CD4-positive, alpha-beta memory T cell (primary cell): ENCODE measurements at places on chromosomes 3 and 15. TPM values are rescaled to one million over a fixed set of nuclear protein-coding genes. Genes with fewer than 3 reads are reported as not detected.

DNA sequence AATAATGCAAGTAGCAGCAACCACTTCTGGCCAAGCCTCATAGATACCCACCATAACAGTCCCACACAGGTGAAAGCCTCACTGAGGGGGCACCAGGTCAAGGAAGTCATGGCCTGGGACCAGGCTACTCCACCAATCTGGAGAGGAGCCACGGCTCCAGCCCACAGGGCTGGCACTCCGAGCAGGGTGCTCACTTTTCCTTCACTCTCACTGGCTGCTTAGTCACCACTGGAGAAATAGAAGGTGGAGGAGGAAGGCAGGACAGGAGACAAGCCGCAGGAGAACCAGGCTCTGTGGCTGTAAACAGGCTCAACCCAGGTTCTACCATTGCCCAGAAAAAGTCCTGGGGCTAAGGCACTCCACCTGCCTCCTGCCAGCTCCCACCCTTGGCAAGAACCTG lies 1.2 kb downstream of the USP19 start:
- DNase-seq = no peak

The ADGRG7 gene
- not detected for total RNA-seq

DNA sequence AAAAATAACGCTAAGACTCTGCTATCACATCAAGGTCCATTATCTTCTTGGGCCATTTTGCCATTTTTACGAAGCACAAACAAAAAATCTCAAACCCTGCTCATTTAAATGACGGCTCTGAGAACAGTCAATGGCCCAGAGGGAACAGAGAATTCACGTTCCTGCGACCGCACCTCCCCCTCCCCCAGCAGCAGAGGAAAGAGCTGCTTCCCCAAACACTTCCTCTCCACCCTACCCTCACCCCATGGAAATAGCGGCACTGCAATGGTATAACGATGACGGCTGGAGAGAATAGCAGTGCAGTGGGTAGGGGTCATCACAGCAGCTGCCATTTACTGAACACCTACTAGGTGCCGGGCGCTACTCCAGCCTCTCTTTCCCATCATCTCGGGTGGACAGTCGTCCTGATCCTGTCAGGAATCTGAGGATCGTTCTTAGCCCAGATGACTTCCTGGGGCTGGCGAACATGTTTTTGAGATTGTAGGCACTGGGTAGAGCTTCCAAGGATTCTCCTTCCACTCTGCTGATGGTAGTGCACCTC lies 113.3 kb downstream of the IQSEC1 start:
- DNase-seq = no peak

The GOLGA8G gene
- total RNA-seq = not detected

DNA sequence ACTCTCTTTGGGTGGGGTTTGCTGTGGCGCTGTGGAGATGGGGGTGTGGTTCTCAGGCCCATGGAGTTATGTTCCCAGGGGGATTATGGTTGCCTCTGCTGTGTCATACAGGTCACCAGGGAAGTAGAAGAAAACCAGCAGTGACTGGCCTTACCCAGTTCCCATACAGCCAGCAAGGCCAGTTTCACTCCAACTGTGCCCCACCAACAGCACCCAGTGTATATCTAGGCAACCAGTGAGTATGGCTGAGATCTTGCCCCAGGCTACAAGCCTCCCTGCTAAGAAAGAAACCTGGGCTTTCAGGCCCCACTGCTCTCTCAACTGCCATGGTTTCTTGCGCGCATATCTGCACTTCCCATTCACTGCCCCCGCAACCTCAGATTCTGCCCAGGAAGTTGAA lies 31.4 kb upstream of the RARB start:
- no peak for DNase-seq

The UROC1 gene
- not detected for total RNA-seq

The GRK7 gene
- total RNA-seq = not detected

GRCh38 chr3:110965976-110966375 lies 105.6 kb upstream of the NECTIN3 start:
- no peak for DNase-seq

DNA sequence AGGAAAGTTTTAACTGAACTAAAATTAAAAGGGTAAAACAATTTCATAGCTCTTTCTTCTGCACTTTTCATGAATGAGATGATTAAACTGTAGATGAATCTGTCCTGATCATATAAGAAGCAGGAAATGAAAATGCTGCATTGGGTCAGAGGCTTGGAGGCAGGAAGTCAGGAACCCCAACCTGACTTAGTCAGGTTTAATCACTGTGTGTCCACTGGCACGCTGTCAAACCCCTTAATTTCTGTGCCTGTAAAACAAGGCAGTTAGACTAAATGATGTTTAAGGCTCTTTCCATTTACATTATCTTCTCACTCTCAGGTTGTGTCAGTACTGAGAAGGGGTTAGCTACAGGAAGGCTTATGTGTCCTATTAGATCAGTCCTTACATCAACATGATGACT lies 193.3 kb upstream of the TTC14 start:
- no peak for DNase-seq

GRCh38 chr3:114650808-114651207 lies 357.0 kb downstream of the TIGIT start:
- no peak for DNase-seq

DNA sequence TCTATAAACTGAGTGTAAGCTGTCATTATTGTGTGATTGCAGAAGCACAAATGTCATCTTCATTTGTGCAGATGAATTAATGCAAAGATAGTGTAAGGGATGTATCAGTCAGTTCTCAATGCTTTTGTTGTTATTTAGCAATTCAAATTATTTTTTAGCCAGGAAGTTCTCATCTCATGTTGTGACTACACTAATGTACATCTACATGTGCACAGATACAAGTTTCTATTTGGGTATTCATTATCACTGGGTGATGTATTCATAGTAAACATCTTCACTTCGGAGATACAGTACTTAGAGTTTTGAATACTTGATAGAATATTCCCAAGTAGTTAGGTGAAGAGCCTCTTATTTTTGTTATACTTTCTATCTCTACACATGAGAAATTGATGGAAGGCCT lies 11.1 kb downstream of the EIF2A start:
- no peak for DNase-seq

DNA sequence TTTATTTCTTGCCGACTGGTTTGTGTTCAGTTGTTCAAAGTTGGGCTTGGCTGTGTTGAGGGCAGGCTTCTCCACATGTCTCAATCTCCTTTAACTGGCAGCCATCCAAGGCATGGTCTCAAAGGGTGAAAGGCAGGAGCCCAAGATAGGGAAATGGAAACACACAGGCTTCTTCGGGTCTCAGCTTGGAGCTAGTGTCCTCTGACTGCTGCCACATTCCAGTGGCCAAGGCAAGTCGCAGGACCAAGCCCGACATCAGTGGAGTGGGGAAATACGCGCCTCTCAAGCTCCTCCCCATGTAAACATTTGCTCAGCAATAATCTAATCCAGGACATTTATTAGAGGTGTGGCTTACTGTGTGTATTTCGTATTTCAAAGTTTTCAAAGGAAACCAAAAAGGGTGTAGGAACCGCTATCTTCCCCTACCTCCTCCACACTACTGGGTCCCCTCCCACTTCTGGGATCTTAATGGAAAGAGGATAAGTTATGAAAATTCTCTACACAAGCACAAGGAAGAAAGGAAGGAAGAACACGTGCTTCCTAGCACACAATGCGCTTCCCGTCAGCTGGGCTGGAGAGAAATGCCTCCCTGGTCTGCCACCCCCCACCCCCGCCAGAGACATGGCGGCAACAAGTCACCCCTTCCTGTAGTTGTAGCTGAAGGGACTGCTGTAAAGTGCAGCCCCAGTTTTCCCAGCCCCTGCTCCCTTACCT lies 181.7 kb downstream of the FAM43A start:
- no peak for DNase-seq

- DNase-seq = no peak
Measured at GRCh38 chr3:23669541-23670255, 136.1 kb upstream of the UBE2E1 start.

The LNP1 gene
- total RNA-seq = 2.2 TPM

GRCh38 chr15:101133751-101134261 lies 118.0 kb downstream of the CHSY1 start:
- no peak for DNase-seq

GRCh38 chr3:71956069-71956340 lies 171.1 kb upstream of the PROK2 start:
- DNase-seq = no peak

The IGDCC3 gene
- total RNA-seq = not detected

DNA sequence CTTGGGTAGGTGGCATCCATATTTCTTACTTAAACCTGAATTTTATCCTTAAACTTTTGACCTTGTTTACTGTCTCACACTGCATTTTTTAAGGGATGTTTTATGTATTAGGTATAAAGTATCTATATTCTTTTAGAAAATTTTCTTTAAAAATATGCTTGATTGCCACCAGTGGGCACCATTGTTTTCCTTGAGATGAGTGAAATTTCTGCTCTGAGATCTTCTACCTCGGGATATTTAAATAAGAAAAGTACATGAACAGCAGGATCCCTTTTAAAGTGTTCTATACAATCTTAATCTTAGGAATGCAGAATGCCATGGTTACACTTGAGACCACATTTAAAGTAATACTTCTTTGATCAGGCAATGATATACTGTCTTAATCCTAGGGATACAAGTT lies 108.7 kb downstream of the SLMAP start:
- no peak for DNase-seq

GRCh38 chr3:4734454-4734853 lies 241.3 kb downstream of the ITPR1 start:
- DNase-seq = no peak

DNA sequence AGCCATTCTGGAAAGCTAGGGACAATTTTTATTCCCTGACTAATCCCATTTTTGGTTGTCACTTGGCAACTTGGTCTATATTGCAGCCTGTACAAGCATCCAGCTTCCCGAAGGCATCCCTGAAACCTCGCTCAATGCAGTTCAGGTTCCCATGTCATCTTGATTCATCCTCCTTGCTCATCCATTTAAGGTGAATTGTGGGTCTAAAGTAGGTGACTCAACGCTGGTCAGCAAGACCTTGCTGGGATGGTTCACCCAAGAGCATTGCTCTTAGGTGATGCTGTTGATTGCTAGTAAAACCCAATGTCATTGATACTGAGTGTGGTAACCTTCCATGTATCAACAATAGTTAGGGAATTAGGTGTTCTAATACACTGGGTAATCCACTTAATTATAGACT lies 13.1 kb upstream of the RAB8B start:
- DNase-seq = no peak

The SNX22 gene
- 0.70 TPM for total RNA-seq

DNA sequence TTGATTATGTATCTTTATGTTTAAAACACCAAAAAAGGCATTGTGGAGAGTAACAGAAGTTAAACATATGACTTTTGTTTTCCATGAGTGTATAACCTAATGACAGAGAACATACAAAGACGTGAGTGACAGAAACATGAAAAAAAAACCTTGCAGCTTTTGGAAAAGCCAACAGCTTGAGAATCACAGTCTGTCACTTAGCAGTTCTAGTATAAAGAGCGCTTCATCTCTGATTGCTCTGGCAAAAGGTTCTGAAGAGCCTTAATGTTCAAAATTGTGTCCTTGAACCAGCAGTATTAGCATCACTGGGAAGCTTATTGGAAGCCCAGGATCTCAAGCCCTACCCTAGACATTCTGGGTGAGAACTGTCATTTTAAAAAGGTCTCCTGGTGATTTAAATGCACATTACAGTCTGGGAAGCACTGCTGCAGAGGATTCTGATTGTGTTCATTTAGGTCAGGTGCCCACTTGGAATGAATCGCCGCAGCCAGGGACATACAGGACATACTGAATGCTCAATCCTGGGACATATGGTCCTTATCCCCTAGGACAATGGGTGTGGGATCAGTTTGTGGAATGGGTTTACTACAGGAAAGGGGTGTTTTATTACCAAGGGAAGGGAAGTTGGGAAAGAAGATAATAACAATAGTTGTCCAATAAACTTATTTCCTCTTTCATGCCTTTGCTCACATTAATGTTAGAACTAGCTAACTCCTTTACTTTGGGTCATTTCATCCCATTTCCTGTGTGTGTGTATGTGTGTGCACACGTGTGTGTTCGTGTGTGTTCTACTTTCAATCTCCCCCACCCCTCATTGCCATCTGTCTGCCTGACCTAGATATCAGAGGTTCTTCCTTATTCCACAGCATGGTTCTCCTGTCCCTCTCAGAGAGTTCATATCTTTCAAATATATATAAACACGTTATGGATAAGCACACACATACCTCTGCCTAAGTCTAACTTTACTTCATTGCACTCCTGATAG lies 55.0 kb downstream of the LRRC49 start:
- DNase-seq = no peak

DNA sequence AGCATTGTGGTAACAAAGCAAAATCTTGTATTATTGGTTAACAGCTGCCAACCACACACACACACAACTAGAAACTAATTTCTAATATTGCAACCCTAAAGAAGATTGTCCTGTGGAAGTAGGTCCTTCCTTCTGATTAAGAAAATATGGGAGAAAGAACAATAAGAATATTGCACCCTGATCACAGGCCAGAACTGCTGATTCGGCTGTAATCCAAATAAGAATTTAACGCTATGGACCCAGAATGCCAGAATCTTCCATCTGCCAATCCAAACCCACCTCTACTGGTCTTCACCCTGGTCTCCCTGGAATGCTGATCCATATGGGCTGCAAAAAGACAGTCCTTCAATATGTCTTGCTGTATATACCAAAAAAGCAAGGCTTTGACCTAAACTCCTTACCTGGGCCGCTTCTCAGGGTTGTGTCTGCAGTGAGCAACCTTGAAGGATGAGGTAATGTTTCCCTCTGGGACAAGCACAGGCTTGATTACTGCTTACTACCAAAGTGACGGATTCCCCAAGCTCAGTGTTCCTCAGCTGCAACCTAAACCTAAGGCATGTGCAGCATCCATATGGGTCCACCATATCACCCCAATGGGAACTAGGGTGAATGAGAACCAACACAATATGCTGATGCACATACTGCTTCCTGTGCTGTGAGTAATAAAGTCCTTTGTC lies 8.0 kb downstream of the CCDC14 start:
- DNase-seq = no peak

The SPATA12 gene
- not detected for total RNA-seq

DNA sequence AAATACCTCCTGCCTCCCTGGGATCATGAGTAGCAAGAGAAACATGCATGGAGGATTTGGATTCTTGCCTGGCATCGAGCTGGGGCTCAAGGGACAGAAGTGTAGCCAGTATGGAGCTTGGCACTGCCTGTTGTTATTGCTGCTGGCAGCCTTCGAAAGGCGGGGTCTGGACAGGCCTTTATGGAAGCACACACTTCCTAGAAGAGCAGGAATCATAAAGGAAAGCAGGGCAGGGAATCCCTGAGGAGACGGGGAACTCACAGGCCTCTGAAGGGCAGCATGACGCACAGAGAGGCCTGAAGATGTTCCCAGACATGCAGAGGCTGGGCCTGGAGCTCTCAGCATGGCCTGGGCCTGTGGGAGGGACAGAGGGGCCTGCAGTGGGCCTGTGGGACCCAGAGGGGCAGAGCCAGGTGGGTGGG lies 18.6 kb upstream of the SLC41A3 start:
- DNase-seq = no peak

The CCDC191 gene
- total RNA-seq = 5.7 TPM

GRCh38 chr15:89799011-89799911 lies 15.4 kb downstream of the ANPEP start:
- DNase-seq = no peak

The SLC28A2 gene
- total RNA-seq = not detected

GRCh38 chr3:157327837-157328236 lies 108.8 kb upstream of the PTX3 start:
- no peak for DNase-seq

- no peak for DNase-seq
Measured at GRCh38 chr15:28957606-28958498, 72.1 kb downstream of the APBA2 start.
